ENCODE measurements at places on chromosomes 4 and X.

GRCh38 chr4:165631912-165632311 is 241.1 kb upstream of the TLL1 start:
- no peak for DNase-seq

GRCh38 chrX:70439016-70439415 is 5.6 kb upstream of the DLG3 start:
- DNase-seq, result peak; percentile 24

DNA sequence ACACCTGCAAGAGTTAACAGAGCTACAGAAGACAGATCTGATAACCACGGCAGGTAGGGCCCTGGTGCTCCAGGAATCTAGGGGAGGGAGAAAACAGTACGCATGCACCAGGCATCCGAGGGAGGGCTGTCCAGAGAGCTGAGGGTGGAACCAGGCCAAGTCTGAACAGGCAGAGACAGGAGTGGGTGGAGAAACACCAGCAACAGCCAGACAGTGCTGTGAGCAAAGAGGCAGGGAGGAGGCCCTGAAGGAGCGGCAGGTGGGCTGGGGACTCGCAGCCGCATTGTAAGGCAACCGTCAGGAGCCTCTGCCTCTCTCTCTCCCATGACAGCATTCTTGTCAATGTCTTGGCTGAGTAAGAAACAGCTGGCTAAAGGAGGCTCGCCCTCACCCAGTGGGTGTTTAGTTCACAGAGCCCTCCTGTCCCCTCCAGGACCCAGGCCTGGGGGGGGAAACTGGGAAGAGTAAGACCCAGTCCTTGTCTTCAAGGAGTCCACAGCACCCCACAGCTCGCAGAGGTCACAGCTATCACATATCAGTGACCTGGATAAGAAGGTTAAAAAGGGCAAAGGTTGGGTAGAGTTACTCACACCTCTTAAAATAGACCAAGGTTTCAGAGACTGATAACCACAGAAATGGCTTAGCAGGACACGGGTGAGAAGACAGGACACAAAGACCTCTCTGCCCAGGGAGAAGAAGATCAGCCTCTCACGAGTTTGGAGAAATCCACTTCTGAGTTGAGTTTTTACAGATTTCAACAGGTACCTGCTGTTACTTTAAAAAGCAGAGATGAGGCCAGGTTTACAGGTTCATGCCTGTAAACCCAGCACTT is 10.5 kb downstream of the ACSL1 start:
- DNase-seq, result peak; percentile 83

DNA sequence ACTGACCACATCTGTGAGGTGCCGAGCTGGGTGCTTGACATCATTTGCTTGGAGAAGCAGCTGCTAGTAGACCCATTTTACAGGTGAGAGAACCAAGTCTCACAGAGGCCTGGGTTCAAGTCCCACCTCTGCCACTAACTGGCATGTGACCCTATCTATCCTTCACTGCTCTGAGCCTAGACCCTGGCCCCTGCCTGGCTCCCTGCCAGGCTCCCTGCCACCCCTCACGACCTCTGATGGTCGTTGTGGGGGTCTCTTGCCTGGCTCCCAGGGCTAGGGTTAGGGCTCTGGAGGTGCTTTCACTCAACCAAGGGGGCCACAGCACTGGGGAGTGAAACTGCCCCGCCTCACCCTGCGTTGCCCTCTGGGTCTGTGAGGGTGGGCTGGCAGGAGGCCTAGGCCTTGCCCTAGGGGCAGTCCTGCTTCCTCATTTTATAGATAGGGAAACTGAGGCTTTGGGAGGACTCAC is 7.2 kb upstream of the ADD1 start:
- no peak for DNase-seq

GRCh38 chrX:130861462-130861861 is 41.5 kb downstream of the ENOX2 start:
- DNase-seq, result no peak

GRCh38 chr4:25367004-25367621 is 9.9 kb upstream of the ANAPC4 start:
- no peak for DNase-seq

DNA sequence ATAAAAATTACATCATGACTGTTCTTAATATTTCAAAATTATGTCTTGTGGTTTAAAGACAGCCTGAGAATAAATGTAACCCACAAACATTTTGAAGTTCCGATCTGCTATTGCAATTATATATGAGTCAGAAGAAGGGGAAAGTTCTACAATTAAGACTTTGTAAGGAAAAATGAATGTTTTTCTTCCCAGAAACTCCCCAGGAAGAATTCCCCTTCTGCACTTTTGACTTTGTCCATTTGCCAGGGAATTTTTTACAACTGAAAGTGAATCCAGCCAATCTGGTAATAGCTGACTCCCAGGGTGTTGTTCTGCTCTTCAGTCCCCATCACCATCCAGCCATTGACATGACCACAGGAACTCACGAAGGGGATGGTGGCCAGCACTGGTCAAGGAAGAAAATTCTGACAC is 61.6 kb upstream of the NOCT start:
- peak; percentile 69 for DNase-seq

GRCh38 chr4:182917182-182918043 is at the start of gene DCTD:
DCTD (minus strand) TSS chr4:182917386; CDS start chr4:182915568, 1,818 bp downstream.
- DNase-seq, result peak; percentile 40

GRCh38 chr4:25786497-25787065 is 76.2 kb downstream of the SEL1L3 start:
- DNase-seq, result no peak

DNA sequence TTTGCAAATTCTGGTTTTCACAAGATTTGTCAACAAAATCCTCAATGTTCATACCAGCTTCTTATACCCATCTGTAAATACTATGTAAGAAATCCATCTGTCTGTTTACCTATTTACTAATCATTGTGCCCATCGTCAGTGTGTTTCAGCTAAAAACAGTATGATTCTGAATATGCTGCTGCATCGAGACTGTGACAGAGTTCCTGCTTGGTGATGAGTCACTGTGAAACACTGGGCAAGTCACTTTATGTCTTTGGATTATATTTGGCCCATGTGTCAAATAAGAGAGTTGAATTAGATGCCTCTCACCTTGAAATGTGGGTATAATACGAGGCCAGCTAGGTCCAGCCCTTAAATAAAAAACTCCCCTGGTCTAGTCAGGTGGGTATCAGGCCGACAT is 79.3 kb downstream of the CBLL2 start:
- DNase-seq, result no peak

DNA sequence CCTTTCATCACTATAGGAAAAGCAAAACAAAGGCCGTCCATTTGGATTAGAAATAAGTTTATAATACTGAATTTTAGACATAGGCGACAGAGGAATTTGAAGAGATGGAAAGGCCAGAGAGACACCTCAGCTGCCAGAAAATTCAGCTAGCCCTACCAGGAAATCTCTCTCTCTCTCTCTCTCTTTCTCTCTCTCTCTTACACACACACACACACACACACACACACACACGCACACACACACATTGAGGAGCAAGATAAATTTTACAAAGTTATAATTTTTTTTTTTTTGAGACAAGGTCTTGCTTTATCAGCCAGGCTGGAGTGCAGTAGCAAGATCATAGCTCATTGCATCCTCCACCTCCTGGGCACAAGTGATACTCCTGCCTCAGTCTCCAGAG is 1.4 kb downstream of the XK start:
- no peak for DNase-seq

GRCh38 chr4:78642934-78643333 is 91.4 kb downstream of the ANXA3 start:
- DNase-seq, result no peak

DNA sequence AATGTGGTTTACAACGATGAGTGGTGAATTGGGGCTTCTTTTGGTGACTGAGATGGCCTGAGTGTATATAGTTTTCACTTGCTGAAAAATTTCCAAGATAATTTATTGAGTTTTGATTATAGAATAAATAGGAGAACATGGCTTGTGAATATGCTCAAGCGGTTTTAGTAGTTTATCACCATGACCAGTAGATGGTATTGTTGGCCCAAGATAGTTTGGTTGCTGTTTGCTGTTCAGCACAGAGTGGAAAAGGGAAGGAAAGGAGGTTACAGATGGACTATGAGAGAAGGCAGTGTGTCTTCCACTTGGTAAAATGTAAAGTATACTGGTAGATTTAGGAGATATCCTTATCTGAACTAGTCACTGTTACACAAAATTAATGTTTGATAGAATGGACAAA is 55.8 kb upstream of the POU4F2 start:
- DNase-seq, result no peak

- DNase-seq, result no peak
These were observed 202.5 kb downstream of the PALLD start for GRCh38 chr4:168699224-168699878.

Measured in NCI-H226 (cell line).